Caudate nucleus (tissue), 63 donors: ENCODE measurements at places on chromosomes 1 and 21.

GRCh38 chr1:2845869-2846268 is 44.4 kb upstream of the TTC34 start:
- DNase-seq, result no peak

- no peak for DNase-seq
These were observed 6.7 kb upstream of the GATAD2B start for GRCh38 chr1:153929426-153929825.

DNA sequence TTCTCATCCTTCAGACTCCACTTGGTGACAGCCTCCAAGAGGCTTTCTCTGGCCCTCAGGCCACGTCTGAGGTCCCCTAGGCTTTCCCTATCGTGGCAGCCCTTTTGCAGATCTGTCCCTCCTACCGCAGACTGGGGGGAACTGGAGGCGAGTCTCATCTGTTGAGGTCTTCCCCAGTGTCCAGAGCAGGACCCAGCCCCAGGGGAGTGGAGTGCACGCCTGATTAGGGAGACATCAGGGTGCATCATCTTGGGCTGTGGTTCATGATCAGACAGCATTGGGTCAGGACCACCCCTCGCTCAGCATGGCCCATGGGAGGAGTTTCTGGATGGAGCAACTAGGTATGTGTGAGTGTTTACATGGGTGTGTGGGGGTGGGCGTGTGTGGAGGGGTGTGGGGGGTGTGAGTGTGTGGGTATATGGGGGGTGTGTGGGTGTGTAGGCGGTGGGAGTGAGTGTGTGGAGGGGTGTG is 8.5 kb upstream of the MATN1 start:
- DNase-seq, result no peak

DNA sequence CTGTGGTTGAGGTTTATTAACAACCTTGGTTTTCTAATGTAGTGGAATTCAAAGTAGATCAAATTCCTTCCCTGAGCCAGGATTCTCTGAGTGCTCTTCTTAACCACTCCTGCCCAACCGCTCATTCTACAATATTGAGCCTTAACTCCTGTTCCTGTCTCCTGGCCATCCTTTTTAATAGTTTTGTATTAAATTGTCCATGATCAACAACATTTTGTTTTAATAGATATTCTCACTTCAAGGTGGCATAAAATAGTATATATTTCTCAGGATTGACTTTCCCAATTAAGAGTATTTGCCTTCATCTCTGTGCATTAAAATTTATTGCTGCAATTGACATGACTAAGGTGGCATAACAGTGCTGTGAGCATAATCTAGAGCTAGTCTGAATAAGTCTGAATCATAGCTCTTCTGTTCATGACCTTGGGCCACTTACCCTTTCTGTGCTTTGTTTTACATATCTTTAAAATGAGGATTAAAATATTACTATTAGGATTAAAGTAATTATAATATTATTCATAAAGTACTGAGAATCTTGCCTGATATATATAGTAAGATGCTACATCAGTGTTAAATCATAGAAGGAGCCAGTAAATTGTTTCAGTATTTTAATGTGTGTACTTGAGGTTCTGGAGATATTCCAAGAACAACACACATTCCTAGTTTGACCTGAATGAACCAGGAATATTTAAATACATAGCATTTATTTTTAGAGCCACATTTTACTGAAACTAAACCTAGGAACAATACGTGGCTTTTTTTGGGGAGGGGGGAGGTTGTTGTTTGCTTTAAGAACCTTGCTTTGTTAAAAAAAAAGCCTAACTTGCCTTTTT is 76.4 kb downstream of the ADGRL2 start:
- no peak for DNase-seq

- DNase-seq, result no peak
These were observed 53.6 kb downstream of the RHBG start for GRCh38 chr1:156422602-156423091.

DNA sequence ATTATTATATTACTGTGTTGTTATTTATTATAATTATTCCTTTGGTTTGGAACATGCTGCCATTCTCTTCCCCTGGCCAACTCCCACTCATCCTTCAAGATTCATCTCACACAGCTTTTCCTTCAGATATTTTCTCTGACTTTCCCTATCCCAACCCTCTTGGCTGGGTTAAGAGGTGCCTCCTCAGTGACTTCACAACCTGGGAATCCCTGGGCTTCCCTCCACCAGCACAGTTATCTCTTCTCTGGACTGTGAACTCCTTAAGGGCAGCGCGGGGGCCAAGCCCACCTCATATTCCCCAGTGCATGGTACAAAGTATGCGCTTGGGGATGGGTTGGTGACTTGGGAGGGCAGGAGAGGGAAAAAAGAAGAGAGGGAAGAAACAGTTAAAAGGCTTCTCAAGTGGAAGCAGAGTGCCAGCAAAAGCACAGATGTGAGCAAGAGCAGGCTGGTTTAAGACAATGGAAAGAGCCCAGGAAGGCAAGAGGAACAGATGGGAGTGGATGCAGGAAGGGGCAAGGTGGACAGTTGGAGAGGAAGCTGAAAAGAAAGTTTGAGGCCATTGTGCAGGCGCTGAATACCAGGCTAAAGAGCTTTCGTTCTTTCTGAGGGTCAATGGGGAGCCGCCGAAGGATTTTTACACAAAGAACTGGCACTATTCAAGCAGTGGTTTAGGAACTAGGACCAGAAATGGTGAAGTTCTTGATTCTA is 132.3 kb downstream of the BEND5 start:
- DNase-seq, result no peak

DNA sequence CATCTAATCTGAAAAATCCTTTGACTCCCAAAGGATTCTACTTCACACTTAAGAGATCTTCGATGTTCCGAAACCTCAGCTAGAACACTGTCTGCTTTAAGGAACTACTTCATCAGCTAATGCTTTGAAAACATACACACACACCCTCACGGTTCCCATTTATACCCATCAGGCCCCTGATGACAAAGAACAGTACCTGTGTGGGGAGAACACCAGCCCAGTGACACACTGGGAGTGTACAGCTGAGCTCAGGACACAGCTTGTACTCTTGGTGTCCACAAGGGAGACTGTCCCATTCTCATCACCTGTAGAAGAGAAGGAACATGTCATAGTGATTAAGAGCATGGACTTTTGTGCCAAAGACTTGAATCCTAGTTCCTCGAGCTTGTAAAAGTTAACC is 6.6 kb downstream of the WDR77 start:
- DNase-seq, result no peak

GRCh38 chr1:231420959-231421545 is 1.0 kb downstream of the EGLN1 start:
- peak; percentile 40 for DNase-seq

DNA sequence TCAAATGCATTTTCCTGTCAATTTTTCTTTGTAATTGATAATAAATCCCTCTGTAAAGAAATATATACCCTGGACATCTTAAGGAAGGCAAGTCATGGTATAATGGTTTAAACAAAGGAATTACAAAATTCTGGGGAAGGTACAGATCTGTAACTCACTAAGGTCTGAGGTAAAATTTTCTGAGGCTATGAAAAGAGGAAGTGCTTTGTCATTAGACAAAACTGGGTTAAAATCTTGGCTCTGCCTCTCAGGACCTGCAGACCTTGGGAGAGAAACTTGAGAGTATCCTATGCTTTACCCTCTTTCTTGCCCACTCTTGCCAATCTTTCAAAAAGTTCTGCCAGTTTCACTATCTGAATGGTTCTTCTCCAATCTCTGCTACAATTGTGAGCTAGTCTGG is 26.8 kb upstream of the BEND5 start:
- no peak for DNase-seq

DNA sequence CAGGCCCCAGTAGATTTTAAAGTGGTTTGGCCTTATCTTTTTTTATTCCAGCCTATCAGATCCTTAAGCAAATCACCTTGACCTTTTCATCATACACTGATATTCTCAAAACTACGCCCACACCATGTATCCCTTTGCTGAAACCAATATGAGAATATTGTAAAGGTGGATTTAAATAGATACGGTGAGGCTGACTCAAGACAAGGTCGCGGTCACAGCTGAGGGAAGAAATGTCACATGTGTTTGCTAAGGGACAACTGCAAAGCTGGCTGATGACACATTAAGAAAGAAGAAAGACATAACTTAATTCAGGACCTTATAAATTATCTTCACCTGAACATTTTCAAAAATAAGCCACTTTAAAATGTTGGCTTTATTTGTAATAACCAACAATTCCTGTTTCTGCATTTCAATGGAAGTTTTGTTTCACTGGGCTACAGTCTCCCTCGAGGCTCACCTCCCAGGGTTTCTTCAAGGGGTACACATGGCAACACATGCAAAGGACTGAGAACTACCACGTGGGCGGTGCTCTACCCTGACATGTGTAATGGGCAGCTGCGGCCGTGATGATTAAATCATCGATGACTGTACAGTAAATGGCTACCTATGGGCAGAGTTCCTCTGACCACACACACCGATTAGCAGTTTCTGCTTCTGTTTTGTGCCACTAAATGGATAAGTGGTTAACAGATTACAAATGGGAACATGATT is 189.5 kb downstream of the SIPA1L2 start:
- DNase-seq, result no peak

GRCh38 chr1:169894424-169895145 is 889 bp upstream of the SCYL3 start:
- no peak for DNase-seq

GRCh38 chr1:154176337-154176736 is 15.6 kb downstream of the TPM3 start:
- DNase-seq, result no peak

- no peak for DNase-seq
These were observed 430 bp downstream of the WASF2 start for GRCh38 chr1:27489501-27489972.

- no peak for DNase-seq
These were observed 23.2 kb upstream of the BECN2 start for GRCh38 chr1:241934201-241934848.

GRCh38 chr1:173507847-173508209 is 30.7 kb downstream of the PRDX6 start:
- DNase-seq, result no peak

DNA sequence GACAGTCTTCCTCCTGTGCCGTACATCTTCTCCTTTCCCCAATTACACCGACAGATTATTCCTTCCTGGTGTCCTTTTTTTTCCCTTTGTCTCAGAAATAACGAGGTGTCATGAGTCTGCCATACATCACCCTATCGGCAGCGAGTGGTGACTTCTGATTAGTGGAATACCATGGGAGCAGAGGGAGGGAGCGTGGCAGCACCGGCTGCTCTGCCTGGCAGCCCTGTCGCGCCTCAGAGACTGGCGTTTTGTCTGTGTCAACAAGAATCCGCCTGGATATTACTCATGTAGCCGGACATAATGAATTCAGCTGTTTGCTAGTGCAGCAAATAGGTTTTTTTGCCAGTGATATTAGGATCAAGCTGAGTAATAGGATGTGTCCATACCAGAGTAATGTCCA is 51.8 kb downstream of the UTP25 start:
- peak; percentile 59 for DNase-seq

DNA sequence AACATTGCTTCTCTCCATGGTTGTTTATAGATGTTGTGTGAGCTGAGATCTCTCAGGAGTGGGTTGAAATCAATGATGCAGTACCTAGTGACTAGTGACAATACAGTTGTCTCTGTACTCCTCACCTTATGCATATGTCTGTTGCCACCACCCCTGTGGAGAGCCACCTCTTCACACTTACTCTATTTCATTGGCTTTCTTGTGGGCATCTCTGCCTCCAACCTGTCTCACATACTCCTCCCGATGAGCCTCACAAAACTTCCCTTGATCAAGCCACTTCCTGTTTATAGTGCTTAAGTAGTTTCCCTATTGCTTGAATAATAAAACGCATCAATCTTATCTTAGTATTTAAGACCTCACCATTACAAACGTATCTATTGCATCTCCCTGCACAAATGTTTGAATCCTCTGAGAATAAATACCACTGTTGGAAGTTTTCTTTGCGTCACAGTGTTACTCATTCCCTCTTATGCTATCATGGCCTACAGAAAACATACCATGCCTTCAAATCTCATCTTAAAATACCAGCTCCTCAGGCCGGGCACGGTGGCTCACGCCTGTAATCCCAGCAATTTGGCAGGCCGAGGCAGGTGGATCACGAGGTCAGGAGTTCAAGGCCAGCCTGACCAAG is 54.7 kb upstream of the GREM2 start:
- DNase-seq, result no peak

DNA sequence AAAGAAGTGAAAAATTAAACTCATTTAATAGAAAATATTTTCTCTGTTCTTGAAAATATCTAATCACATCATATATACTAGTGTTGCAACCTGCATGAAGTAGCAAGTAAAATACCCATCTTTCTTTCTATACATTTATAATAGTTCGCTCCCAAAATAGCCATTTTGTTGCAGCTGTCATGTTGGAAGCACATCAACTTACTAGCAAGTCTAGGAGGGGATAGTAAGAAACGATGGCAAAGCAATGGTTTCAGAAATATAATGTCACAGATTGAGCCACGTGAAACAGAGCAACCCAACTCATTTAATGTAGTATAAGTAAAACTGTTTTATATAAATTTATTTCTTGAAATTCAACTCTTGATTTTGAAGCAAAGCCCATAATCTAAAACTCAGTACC is 521.8 kb downstream of the LRRIQ3 start:
- DNase-seq, result no peak

DNA sequence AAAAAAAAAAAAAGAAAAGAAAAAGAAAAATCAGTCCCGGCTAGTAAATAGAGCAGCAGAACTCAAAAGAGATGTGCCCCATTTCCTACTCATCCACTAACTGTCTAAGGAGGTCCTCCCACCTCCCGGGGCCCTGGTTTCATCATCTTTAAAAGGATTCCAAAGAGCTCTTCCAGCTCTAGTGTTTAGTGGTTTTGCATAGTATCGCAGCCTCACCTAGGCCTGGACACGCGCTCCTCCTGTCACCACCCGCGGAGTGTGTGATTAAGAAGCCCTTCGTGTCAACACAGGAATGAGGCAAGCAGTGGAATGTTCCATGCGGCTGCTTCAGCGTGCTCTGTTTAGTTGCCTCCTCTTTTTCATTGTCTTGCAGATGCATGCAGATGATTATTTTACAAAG is 49.0 kb downstream of the LBR start:
- no peak for DNase-seq

GRCh38 chr1:192235127-192235526 is 76.9 kb downstream of the RGS18 start:
- DNase-seq, result no peak

DNA sequence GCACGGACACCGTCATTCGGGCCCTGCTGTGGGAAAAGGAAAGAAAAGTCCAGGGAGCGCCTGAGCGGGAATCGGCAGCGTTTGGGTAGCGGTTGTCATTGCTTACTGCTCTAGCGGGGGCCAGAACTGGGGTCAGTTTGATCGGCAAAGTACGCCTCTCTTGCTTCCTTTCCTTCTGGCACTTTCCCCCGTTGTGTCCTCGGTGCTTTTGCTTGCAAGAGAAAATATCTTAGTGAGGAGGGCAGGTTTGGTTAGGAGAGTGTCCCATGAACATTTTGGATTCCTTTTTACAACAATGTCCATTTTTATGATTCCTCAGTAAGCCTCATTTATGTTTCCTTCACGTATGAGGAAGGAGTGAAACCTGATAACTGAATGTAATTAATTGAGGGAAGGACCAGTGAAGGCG is 670 bp downstream of the ST3GAL3 start:
- no peak for DNase-seq

- DNase-seq, result no peak
These were observed 312.7 kb downstream of the PTPRU start for GRCh38 chr1:29549001-29549400.
